ENCODE measurements at places on chromosomes 7 and 10. TPM values are rescaled to one million over a fixed set of nuclear protein-coding genes. Genes with fewer than 3 reads are reported as not detected.

OR2A7 gene
- 0.07 TPM for total RNA-seq

STK31 gene
- not detected for total RNA-seq

SPACDR gene
- 0.96 TPM for total RNA-seq

BTBD16 gene
- not detected for total RNA-seq

NUTM2B gene
- 0.39 TPM for total RNA-seq

CCDC6 gene
- total RNA-seq: 44.3 TPM

IFIT1B gene
- total RNA-seq: not detected

CFAP46 gene
- 0.20 TPM for total RNA-seq

INSIG1 gene
- 82.3 TPM for total RNA-seq

ALKBH4 gene
- 10.1 TPM for total RNA-seq

NRP1 gene
- total RNA-seq: 335 TPM

CLCN1 gene
- total RNA-seq: 0.07 TPM

VIPR2 gene
- total RNA-seq: 0.07 TPM

HMX3 gene
- not detected for total RNA-seq

CPN1 gene
- total RNA-seq: not detected

SLC18A3 gene
- not detected for total RNA-seq

FAM25C gene
- not detected for total RNA-seq

FFAR4 gene
- total RNA-seq: not detected

SEMA4G gene
- total RNA-seq: 3.0 TPM

PRKAR2B gene
- total RNA-seq: 1.1 TPM

HOXA5 gene
- total RNA-seq: 1.2 TPM

POU6F2 gene
- not detected for total RNA-seq

Data from smooth muscle cell of the pulmonary artery (primary cell).